NCI-H1105 (cell line): ENCODE measurements at places on chromosomes 5 and 9.

- DNase-seq = no peak
Observed at GRCh38 chr5:178160176-178160575, 6.5 kb upstream of the NHP2 start.

DNA sequence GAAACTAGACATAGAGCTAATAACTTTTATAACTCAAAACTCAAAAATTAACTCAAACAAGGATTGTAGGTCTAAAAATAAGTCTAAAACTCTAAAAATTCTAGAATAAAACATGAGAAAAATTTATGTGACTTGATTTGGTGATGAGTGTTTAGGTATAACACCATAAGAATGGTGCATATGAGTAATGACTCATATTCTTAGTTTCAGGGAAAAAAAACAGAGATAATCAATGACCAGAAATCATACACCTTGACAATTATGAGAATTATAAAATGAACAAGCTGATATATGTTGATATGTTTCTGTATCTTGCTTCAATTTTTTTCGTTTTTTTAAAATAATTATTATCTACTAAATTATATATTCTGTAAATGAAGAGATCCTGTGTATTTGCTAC is 541.2 kb downstream of the PTPRD start:
- no peak for DNase-seq

DNA sequence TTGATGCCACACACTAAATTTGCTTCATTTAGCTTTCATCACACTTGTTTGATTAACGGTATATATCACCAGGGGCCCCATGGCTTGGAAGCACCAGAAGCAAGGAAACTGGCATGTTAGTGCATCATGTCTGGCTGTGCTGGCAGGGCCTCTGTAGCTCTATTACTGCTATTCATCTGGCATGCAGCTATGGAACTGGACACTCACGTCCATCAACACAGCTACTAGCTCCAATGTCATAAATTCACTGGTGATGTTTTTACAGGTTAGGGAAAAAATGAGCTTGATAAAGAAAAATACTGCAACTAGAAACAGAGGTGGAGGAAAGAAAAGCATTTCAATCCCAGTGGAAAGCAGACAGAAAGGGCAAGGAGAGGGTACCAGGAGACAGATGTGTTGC is 343.2 kb downstream of the DEPDC1B start:
- DNase-seq = no peak

- no peak for DNase-seq
Observed at GRCh38 chr9:35847792-35848572, 19.0 kb downstream of the TMEM8B start.

GRCh38 chr5:31131381-31131891 is 62.0 kb upstream of the CDH6 start:
- DNase-seq = no peak
